ENCODE measurements at places on chromosomes 6 and 20.

DNA sequence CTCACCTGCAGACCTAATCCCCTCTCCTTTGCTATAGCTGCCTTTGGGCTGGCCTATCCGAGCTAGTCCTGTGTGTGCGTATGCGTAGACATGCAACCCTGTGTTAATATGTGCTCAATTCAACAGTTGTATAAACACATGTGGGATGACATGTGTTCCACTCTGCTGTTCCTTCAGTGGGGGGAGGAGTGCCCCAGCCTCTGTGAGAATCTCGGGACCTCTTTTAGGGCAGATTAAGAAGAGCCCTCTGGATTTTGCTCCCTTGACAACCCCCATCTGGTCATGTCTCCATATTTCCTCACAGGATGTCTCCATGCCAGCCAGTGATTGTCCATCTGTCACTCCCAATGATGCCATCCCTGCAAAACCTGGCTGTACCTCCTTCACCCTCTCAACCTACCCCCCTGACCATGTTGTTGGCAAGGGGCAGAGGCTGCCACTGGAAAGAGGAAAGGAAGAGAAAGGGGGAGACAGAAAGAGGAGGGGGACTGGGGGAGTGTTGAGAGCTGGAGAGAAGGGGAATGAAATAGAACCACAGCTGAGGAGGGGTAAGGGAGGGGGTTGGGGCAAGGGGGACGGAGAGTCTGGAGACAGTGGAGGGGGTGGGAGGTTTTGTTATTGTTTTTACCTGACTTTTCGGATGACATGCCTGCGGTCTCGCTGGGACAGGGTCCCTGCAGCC is 417 bp downstream of the PRRT1 start:
- no peak for DNase-seq

- no peak for DNase-seq
Observed at GRCh38 chr20:40207655-40208054, 481.4 kb downstream of the MAFB start.

DNA sequence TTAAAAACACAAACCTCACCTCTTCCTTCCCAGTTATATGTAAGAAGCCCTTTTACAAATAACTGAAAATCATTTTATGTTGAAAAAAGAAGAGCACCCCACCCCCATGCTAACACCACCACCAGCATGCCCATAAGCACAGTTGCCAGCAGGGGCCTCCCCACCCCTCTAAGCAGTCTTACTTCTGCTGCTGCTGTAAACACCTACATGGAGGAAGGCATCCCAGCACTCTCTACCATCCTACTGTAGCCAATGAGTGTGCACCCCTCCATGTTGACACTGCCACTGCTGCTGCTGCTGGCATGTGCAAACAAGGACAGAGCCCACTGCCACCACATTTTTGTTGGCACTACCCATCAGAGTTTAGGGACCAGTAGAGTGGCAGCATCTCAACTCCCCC is 49.6 kb upstream of the PHIP start:
- no peak for DNase-seq

DNA sequence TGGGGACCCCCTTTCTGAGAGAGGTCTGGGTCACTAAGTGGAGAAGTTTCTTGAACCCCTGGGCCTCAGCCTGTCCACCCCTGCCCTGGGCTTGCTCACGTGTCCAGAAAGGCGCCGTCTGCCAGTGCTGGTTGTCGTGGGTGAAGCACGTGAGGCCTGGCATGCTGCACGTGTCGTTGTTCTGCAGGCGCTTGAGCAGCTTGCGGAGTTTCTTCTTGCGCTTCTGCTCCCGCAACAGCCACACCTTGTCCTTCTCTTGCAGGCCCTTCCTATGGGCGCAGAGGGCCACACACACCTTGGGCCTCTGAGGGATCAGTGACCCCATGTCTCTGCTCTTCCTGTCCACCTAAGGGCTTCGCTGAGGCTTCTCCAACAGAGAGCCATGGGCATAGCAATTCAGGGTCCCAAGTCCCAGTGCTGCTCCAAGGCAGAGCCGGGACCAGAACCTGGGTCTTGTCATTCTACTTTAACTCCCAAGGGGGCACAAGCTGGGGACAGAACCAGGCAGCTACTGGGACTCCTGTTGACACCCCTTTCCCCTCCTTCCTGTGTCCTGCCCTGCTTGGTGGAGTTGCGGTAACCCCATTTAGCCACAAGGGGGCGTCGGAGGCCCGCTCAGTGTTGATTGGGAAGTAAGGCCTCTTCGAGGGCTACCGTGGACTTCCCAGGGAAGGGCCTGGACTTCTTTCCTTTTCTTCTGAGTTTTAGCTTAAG is 121.8 kb downstream of the SULF2 start:
- DNase-seq = peak; percentile 81

GRCh38 chr6:170165471-170166117 is 125.3 kb downstream of the DLL1 start:
- DNase-seq = no peak

GRCh38 chr6:44685213-44685612 is 297.7 kb downstream of the CDC5L start:
- no peak for DNase-seq

DNA sequence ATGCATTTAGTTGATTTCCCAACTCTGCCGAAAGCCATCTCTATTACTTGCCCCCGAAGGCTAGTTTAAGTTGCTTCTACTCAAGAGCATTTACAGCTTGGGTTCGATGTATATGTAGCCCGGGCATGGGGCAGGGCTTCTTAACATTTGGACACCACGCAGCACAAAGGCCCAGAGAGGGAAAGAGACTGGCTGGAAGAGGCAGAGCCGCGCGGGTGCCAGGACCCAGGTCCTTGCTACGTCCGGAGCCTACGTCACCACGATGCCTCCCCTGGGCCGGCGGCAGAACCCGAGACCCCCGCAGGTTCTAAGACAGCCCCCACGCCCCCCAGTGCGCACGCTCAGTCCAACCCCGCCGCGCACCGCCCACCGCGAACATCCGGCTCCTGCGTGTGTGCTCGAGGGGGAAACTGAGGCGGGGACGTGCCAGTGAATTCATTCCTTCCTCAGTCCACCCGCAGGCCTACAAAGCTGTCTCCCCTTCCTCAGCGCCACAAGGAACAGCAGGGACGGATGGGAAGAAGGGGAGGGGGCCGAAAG is 367 bp upstream of the PCIF1 start:
- DNase-seq = peak; percentile 57

- no peak for DNase-seq
Observed at GRCh38 chr6:89406141-89406540, 5.9 kb downstream of the RRAGD start.

GRCh38 chr6:147892476-147892875 is 384.0 kb downstream of the SAMD5 start:
- no peak for DNase-seq

Data from germinal center (tissue), 1 donor.